ENCODE measurements at places on chromosomes 5 and 9.

DNA sequence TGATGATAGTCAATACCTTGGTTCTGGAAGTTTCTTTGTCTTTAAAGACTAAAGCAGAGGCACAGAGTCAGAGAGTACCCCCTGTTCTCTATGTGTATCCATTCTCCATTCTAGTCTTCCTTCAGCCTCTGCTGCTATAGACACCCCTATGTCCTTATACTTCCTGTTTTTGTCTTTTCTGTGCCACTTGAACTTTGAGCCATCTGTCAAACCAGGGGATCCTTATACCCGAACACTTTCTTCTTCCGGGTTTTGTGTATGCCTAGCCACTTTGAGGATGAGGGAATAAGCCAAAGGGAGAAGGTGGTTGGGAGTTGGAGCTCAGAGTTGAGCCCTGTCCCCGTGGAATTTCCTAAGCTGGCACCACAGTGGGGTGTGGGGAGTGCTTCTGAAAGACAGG, 61.1 kb upstream of the IL6ST start:
- no peak for DNase-seq

- DNase-seq = no peak
Measured at GRCh38 chr9:131811405-131811804, 71.5 kb upstream of the RAPGEF1 start.

GRCh38 chr9:5652821-5653220, 23.9 kb downstream of the RIC1 start:
- DNase-seq = no peak

DNA sequence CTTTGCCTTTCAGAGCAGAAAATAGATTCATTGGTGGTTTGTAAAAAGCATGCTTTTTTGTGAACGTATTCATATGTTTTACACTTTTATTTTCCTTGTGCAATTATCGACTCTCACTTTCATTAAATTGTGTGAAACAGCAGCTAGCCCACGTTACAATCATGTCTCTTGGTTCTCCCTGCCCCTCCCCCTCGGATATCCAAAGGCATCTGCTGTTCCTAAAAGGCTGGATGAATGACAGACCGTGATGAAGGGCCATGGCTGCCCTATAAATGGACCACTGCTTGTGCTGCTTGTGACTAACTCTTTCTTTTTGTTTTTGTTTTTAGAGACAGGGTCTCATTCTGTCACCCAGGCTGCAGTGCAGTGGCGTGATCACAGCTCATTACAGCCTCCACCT, 17.0 kb upstream of the SEMA4D start:
- no peak for DNase-seq

DNA sequence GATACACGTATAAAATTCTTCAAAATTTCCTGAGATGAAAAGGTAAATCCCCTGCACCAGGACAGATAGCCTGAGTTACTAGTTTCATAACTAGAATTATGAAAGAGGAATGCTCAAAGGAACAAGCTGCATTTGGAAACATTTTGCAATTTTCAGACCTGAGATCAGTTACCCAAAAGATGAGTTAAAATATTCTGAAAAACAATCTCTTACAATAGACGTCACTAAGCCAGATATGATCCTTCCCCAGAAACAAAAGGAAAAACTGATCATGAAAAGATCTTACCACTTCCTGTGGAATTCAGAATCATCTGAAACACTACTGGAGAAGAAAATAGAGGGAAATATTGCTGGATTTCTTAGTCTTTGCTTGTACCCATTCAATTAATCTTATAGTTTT, 204.7 kb downstream of the ARRDC3 start:
- DNase-seq = no peak

GRCh38 chr5:37664551-37664950, 175.3 kb downstream of the GDNF start:
- no peak for DNase-seq

GRCh38 chr9:123338710-123339665, 17.0 kb upstream of the CRB2 start:
- DNase-seq = peak; percentile 36

DNA sequence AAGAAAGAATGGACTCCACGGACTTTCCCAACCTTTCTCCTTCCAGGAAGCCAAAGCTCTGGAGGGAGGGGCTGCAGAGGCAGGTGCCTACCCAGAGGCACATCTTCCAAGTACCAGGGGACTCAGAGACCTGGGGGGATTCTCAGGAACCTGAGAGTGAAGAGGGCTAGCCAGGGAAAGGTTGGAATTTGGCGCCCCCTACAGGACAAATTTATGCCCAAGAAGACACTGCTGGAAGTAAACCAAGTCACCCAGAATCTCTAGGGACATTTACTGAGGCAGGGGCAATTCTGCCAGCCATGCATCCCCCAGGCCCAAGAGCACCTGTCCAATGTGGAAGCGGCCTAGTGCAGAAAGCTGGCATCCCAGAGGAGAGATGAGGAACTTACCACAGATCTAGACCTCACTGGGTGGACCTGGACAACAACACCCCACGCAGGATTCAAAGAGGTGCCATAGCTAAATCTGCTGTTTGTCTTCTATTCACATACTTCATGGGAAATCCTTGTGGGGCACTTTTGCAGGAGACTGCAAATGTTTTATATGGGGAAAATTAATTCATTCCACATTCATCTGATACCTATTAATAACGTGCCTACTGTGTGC, 25.9 kb upstream of the IDNK start:
- no peak for DNase-seq

- no peak for DNase-seq
Measured at GRCh38 chr5:85843535-85843934, 774.2 kb upstream of the COX7C start.

- DNase-seq = no peak
Measured at GRCh38 chr9:137582286-137582860, 3.6 kb upstream of the DPH7 start.

DNA sequence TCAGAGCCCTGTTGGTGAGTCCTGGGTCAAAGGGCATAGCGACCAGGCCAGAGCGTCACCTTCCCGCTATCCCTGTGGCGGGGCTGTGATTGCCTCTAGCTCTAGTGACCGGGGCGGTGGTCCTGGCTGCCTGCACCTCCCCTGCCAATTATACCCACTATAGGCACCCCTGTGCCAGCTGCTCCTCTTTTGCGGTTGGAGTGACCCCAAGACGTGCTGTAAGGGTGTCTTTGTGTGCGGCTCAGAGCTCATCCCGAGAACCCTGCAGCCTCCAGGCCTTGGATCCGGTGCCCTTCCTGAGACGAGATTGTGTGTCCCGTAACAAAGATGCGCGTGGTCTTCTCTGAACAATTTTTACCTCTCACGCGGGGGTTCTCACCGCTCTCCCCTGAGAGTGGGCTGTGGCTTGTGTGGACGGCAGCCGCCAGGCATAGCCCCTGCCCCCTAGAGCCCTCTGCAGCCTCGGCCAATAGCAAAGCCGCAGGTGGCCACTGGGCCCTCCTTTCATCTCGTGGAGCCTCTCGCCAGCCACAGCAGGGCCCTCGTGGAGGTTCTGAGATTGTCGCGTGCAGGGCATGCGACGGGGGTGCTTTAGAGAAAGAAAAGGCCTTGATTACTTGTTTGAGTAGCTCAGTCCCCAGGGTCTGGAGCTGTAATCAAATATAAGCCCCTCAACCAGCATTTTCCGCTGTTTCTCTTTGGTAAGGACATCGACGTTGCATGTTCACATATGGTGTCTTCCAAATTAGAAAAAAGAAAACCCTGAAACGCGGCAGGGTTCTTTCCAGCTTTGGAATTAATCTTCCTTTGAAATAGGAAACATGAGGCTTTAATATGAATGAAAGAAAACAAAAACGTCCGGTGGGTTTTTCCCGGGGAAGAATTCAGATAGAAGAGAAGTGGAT, 10.7 kb downstream of the NKD2 start:
- no peak for DNase-seq

DNA sequence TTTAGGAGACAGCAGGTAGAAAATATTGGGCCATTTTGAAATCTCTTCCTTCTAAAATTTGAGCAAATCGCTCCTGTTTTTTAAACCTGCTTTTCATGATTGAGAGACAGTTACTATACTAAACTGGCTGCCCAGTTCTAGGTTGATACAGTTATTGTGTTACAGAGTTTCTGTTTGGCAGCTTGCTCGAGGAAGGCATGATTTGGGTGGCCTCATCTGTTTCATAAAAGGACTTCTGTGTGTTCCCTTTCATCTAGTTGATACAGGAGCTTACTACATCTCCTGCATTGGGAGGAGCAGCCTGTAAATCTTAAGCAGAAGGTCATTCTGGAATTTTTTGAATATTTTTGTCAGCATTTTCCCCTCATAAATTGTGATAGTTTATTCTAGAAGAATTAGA, 14.2 kb downstream of the HSPA4 start:
- no peak for DNase-seq

- DNase-seq = no peak
Measured at GRCh38 chr9:22030101-22030598, 21.0 kb upstream of the CDKN2B start.

DNA sequence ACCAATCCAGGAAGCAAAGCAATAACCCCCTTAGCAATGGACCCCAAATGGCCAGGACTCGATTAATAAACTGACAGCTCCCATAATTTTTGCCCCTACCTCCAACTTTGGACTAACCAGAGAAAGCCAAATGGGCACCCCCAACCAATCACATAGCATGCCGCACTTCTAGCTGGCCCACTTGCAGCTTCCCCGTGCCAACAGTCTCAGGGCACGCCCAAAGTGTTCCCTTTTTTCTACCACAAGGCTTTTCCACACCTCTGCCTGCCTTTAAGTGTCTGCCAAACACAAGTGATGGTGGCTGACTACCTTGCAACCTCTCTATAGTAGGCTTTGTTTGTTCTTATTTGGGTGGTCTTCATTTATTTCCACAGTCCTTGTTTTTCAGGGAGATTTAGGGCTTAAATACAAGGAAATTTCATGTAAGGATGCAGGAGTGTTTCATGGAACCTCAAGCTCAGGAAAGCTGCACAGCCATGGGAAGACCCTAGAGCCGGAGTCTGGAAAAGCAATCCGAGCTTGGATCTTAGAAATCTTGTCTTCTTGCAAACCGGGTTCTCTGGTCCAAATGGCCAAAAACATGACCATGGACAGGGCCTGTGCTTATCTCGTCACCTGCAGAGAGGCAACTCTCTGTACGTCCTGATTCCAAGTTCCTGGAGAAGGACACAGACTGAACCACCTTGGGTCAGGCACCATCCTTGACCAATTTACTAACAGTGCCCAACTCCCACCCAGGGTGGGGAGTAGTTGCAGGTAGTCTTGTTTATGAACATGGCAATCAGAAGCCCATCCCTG, 89.2 kb downstream of the THBS4 start:
- DNase-seq = no peak

- DNase-seq = no peak
Measured at GRCh38 chr9:93304574-93305496, 120.9 kb downstream of the WNK2 start.

DNA sequence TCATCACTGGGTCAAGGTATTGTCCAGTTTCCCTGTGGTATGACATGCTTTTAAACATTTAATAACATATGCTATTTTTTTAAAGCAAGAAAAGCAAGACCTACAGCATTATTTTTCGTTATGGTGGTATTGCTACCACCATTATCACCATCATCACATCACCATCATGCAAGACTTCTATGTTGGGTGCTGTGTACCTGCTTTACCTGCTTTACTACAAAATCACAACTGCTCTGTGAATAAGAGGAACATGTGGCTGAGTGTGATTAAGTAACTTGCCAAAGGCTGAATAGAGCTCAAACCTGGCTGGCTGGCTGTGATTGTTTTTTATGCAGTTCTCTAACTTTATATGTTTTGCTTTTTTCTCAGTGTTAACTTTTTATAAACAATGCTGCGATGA, 140.8 kb upstream of the CLINT1 start:
- DNase-seq = no peak

DNA sequence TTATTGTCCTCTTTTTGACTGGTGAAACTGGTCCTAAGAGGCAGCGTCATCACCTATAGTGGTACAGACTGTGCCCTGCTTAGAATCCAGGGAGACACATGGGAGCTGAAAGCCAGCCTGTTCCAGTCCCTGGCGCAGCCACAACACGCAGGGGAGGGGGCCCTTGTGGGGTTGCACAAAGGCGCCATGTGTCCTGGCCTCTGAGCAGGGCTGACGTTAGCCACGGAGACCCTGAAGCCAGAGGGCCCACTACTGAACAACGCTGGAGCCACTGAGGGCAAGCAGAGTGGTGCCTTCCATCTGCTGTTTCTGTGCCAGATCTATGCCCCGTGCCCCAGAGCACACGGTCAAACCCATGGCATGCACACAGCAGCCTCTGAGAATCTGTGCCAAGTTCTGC, 147.3 kb downstream of the ACTL7B start:
- no peak for DNase-seq

- DNase-seq = no peak
Measured at GRCh38 chr9:122115176-122116035, 22.3 kb upstream of the TTLL11 start.

DNA sequence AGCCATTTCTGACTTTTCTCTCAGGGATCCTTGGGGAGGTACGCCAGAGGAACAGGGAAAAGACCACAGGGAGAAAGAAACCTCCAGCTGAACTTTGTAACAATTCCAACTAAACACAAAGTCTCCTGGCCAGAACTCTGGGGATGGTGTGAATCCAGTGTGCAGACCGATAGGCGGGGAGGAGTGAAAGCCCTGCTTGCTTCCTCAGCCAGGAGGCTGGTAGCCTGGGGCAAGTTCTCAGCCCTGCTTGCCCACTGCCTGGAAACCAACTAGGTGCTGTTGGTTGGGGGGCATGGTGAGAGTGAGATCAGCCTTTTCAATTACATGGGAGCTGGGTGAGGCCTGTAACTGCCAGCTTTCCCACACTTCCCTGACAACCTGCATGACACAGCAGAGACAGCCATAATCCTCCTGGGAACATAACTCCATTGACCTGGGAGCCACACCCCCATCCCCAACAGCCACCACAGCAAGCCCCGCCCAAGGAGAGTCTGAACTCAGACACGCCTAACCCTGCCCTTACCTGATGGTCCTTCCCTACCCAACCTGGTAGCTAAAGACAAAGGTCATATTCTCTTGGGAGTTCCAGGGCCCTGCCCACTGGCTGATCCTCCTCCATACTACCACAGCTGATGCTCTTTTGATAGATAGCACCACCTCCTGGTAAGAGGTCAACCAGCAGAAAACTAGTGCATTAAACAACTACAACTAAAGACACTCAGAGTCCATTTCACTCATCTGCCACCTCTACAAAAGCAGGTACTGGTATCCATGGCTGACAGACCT, 100.1 kb upstream of the TNFAIP8 start:
- DNase-seq = no peak

- DNase-seq = no peak
Measured at GRCh38 chr5:94893412-94894135, 275.1 kb downstream of the SLF1 start.

- DNase-seq = no peak
Measured at GRCh38 chr5:122295138-122295537, 16.9 kb upstream of the SNCAIP start.
